Hematopoietic multipotent progenitor cell treated with erythropoietin and hydrocortisone succinate and interleukin-3 and kit ligand, for 4 days (in vitro differentiated cells): ENCODE measurements at places on chromosomes 6 and 20.

DNA sequence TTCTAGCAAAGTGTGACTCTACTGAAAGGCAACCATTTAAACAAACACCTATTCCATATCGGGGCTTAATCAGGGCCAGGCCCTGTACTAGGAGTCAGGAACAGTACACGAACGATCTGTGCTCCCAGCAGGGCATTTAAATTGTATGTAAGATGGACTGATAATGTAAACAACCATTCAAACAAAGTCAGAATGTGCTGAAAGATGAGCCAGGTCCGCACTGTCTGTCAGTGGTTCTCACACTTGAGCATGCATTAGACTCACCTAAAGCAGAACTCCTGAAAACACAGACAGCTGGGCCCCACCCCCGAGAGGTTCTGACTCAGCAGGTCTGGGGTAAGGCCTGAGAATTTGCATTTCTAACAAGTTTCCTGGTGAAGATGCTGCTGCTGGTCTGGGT is 81.6 kb downstream of the PXDC1 start:
- no peak for DNase-seq

- no peak for DNase-seq
Measured at GRCh38 chr6:16832043-16832567, 70.8 kb upstream of the ATXN1 start.

GRCh38 chr20:58596244-58596643 is 54.8 kb upstream of the STX16 start:
- no peak for DNase-seq

DNA sequence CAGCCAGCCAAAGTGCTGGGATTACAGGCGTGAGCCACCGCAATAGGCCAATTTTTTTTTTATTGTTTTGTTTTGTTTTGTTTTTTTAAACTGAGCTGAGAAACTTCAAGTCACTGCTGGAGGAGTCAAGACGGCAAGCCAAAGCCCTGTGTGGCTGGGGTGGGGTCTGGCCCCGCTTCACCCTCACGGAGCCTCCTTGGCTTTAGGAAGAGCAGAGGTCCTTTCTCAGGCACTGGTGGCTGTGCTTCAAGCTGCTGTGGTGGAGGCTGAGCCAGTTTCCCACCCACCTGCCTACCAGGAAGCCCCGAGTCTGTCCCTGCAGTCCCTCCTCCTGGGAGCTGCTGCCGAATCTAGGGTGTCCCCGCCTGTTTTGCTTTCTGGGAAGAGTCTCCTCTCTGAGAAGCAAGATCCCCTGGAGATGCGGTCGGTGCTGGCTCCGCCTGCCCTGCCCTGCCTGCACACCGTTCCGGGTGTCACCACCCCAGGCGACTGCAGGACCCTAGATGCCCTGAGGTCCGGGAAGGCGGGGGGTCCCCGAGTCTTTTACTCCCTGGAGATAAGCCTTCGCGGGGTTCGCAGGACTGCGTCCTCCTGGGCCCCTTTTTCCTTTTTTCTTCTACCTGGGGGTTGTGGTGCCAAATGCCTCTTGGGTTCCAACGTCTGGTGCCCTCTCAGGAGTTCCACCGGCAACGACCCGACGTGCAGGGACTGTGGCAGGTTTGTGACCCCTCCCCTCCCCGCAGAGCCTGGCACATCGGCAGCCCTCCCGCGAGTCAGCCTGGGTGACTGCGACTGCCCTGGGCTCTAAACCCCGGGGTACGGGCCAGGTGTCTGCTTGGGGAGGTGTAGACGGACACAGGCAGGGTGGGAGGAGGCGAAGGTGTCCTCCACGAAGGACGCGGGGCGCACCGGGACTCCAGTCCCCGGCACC is 100.7 kb downstream of the TAF4 start:
- DNase-seq = no peak

- no peak for DNase-seq
Measured at GRCh38 chr20:25686081-25687067, 10.3 kb downstream of the ZNF337 start.

GRCh38 chr6:12336121-12336971 is 46.2 kb downstream of the EDN1 start:
- no peak for DNase-seq

GRCh38 chr20:17169585-17170136 is 57.2 kb upstream of the PCSK2 start:
- DNase-seq = no peak
